ENCODE measurements at places on chromosomes 11 and 22.

GRCh38 chr22:30906411-30906810 is 62.2 kb downstream of the MORC2 start:
- no peak for DNase-seq

GRCh38 chr11:106959800-106960199 is 58.5 kb downstream of the GUCY1A2 start:
- DNase-seq: no peak

- DNase-seq: no peak
These were observed 18.1 kb upstream of the LINC01488 start for GRCh38 chr11:69463181-69463994.

DNA sequence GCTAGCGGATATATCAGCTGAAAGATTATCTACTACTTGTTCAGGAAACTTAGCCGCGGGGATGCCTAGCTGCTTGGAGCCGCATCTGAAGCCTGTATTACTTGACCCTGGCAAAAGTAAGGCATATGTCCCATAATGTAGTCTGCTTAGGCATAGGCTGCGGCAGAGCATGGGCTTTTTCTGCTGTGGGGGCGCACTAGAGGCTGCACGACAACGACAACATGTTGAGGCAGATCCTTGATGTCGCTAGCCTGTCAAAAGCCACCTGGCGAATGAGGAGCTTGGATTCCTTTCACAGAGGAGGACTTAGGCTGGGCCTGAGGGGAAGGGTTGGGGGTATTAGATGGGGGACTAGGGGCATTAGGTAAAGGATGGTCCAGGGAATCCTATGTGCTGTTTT is 1.1 kb upstream of the OR52N2 start:
- DNase-seq: no peak

- no peak for DNase-seq
These were observed 663 bp upstream of the LARGE2 start for GRCh38 chr11:45921561-45922424.

DNA sequence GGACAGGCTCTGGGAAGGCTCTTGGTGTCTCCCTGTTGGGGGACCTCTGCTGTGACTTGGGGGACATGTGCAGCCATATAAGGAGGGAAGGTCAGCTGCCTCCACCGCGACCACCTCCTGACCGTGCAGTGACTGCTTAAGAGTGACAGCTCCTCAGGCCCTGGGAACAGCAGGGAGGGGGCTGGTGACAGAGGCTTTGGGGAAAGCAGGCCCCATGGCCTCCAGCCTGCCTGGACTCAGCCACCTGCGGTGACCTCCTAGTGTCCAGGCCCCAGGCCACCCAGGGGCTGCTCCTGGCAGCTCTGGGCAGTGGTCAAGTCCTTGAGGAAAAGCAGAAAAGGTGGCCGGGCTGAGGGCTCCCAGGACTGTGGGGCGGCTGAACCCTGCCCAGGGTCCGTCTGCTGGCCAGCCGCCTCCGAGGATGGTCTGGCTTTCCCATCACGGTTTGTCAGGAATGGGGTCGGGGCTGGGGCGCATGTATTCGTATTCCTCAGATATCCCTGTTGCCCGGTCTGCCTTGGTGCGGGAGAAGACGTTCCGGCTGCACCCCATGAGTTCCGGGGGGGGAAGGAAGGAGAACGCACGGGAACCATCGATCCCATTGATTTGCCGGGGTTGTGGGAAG is 96.8 kb downstream of the WNT7B start:
- DNase-seq: no peak

GRCh38 chr11:8841899-8842298 is 69.1 kb upstream of the AKIP1 start:
- no peak for DNase-seq

GRCh38 chr11:28049338-28050216 is 58.4 kb downstream of the KIF18A start:
- no peak for DNase-seq

- no peak for DNase-seq
These were observed 102.9 kb upstream of the PAX6 start for GRCh38 chr11:31913985-31914384.

DNA sequence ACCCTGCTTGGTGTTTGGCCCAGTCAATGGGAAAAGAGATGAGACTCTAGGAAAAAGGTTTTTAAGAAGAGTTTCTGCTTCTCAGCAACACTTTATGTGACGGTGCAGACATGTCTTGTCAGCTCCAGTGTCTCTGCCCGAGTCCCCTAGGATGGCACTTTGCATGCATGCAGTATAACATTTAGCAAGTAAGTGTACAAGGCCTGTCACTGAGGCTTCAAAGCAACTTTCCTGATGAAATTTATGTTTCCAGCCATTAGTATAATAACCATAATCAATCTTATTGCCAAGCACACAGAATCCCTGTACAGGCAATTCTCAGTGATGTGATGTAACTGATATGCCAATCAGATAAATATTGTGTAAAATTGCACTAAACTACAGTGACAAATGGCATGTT is 248.1 kb upstream of the PLET1 start:
- no peak for DNase-seq

GRCh38 chr11:114122686-114123085 is 63.2 kb downstream of the ZBTB16 start:
- DNase-seq: no peak

GRCh38 chr11:6570691-6571427 is 32.6 kb downstream of the RRP8 start:
- no peak for DNase-seq

GRCh38 chr11:14012846-14013245 is 50.3 kb downstream of the SPON1 start:
- DNase-seq: no peak

DNA sequence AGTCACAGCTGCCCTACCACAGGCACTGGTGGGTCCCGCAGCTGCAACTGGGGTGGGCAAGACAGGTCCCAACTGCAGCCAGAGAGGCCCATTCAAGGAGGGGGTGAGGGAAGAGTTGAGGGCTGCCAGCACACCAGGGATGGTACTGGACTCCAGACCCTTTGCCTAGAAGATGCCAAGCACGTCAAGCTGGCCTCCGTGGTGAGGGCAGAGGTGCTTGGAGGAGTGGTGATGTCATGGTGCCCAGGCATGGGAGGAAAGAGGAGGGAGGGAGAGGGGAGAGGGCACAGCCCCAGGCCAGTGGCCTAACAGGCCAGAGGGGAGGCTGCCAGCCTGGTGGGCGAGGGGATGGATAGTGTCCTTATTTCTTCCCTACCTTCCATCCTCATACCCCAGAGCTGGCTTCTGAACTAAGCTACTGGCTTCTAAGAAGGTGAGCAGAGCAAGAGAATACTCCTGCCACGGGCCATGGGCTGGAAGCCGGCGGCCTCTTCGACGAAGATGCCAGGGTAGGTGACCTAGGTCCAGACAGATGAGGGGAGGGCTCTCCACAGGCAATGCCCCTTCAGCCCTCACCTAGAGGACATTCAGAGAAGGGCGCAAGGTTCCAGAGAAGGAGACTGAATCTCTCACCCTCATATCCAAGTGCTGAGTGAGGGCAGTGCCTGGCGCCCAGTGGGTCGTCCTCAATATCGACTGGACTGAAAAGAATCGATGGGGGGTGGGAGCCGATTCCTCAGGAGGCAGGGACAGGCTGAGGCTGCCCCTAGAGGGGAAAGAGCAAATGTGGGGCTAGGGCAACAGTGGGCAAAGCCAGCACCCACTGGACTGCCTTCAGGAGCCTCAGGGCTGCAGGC is 1.8 kb downstream of the SYT7 start:
- no peak for DNase-seq

DNA sequence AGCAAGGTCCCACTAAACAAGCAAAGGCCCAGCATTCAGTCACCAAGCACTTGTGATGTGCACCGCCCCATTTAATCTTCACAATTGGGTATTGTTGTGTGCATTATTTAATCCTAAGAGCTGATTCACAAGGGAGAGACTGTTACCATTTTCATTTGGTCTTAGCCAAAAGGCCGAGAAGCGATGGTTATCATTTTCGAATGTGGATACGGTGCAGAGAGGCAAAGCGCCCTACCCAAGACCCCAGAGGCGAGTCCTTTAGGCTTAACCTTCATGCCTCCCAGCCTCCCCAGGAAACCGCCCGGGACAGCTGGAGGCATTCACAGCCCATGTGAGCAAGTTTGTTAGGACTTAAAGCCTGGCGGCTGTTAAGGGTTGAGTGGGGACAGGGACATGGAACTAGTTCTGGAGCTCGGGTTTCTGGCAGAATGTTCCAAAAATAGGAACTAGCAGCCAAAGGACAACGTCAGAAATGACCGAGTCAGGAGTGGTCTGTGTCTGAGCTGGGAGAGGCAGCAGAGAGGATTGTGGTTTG is 13.0 kb upstream of the UPK3A start:
- no peak for DNase-seq

DNA sequence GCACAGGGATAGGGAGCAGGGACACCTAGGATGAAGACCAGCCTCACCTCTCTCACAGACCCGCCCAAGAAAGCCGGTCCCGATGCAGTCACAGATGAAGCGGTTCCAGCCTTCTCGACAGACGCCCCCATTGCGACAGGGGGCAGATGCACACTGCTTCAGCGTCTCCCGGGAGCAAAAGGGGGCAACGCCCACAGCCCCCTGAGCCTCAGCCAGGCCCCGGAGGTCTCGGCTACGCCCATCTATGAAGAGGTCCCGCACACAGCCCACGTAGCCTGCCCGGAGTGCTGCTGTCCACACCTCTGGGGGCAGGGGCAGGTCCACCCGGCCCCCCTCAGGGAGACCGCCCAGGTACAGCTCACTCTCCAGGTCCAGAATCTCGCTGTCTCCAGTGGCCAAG is 62.3 kb downstream of the NRXN2 start:
- DNase-seq: no peak

DNA sequence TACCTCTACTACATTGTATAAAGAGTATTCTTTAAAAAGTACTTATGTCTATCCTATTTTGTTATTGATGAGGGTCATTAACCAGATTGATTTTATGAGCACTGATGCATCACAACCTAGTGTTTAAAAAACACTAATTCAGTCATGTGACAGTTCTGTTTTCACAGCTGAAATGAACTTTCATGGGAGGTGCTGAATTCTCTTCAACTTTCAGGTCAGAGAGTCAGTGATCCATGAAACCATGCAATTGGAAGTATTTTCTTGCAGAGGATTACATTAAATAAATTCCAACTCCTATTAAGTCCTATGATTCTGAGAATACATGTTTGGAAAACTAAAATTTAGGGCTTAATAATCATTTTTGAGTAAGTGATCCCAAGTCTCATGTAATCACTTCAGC is 889.4 kb downstream of the KCNA4 start:
- DNase-seq: no peak

- DNase-seq: no peak
These were observed 1057.0 kb upstream of the CNTN5 start for GRCh38 chr11:97963528-97964331.

DNA sequence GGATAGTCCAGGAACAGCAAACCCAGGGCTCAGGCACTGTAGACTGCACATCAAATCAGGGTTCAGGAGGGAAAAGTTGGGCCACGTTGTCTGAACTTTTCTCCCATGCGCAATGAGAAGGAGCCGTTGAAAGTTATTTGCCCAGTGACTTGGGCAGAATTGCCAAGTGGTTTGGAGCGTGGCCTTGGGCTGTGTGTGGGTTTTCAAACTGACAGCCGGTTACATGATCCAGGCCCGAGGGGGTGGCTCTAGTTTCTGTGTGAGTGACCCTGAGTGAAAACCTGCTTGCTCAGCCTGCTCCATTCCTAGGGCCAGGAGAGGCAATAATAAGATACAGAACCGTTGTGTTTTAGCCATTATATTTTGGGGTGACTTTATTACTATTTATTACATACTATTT is 20.3 kb downstream of the MB start:
- no peak for DNase-seq

GRCh38 chr11:36311926-36312595 is 16.0 kb downstream of the PRR5L start:
- DNase-seq: no peak

DNA sequence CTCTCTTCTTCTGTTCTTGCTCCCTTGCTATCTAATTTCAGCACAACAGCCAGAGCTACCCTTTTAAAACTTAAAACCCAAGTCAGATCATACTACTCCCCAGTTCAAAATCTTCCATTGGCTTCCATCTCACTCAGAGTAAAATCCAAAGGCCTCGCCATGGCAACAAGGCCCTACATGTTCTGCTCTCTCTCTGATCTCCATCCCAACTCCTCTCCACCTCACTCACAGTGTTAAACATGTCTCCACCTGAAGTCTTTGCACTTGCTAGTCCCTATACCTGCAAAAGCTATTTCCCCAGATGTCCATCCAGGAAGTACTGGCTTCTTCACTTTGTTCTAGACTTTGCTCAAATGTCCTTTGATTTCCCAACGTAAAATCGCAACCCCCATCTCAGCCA is 3.0 kb upstream of the GRAP2 start:
- DNase-seq: no peak

DNA sequence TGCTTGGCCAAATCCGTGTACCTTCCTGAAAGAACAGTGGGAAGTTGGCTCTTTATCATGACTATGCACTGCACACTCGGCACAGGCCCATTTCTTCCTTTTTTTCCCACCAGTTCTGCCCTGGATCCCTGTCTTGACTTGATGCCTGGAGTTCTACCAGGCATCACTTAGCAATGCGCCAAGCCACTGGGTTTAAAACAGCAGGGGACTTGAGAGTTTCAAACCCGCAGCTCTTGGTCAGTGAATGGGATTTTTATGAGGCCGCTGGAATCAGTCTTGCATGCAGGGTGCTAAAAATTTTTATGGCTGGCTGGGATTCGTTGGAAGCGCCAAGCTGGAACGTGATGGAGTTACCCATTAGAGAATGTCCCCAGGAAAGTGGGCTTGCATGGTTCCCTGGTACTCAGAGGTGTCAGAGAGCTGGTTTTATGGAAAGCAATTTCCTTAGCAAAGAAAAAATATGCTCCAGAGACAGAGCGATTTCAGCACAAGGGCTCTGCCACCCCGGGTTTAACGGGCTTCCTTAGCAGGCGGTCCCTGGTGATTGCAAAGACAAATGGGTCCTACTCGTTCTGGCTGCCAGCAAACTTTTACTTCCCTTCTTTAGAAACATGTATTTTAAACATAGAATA is 432.9 kb downstream of the TENM4 start:
- DNase-seq: no peak

DNA sequence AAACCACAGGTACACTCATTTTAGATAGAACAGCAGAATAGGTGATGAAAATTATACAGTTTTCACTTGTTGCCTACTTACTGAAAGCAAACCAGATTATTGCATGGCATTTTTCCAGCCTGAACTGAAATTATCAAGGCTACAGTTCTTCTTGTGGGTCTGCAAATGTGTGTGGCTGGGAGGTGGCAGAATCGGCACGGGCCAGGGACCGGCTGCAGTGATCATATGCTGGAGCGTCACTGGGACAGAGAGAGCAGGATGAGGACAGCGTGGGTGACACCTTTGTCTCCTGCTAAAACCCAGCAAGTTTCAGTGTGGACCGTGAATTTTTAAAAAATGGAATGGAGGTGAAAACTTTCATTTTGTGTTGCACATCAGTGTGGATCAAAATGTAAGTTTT is 59.3 kb upstream of the PITPNB start:
- no peak for DNase-seq

DNA sequence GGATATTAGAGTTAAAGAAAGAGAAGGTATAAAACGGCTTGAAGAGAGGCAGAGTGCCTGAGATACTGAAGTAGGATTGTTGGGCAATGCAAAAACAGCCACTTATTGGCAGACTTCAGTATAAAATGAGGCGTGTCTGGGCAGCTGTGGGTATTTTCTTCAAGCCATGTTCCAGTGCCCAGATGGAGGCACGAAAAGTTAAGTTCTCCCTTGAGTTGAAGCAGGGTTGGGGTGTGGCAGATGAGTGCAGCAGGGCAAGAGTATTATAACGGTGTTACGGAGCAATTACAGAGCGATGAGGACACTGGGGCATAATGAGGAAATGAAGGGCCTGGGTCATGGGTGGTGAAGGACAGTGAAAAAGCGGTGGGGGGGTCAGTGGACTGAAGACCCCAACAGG is 73.7 kb upstream of the CREB3L1 start:
- no peak for DNase-seq

All from stimulated activated CD8-positive, alpha-beta memory T cell treated with anti-CD3 and anti-CD28 coated beads, Interleukin-15, amount 100 ng/mL, for 1 hour (primary cell).